HuH-7.5 (cell line): ENCODE measurements at places on chromosomes 3 and 15.
A peak's percentile ranks its signal among the peaks of the same experiment; 100 is the strongest.

- DNase-seq: no peak
Measured at GRCh38 chr3:56799251-56799882, 2.4 kb downstream of the ARHGEF3 start.

DNA sequence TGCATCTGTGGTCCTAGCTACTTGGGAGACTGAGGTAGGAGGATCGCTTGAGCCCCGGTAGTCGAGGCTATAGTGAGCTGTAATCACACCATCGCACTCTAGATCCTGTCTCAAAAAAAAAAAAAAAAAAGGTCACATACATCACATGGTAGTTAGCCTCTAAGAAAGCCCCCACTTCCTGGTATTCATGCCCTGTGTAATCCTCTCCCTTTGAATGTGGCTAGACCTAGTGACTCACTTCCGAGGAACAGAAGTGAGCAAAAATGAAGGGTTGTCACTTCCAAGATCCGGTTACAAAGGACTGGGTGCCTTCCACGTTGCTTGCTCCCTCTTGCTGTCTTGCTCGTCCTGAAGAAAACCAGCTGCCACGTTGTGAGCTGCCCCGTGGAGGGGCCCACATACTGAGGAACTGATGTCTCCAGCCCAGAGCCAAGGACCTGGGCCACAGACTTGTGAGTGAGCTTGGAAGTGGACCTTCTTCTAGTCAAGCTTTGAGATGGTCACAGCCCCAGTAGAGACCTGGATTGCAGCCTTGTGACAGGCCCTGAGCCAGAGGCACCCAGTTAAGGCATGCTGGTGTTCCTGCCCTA is 12.6 kb upstream of the LCTL start:
- DNase-seq: no peak

GRCh38 chr3:53255423-53255774 is 423 bp downstream of the TKT start:
- no peak for DNase-seq

GRCh38 chr15:92637626-92638025 is 17.9 kb downstream of the FAM174B start:
- no peak for DNase-seq

- peak; percentile 38 for DNase-seq
Measured at GRCh38 chr3:141644931-141645330, 93.2 kb upstream of the RNF7 start.

- peak; percentile 10 for DNase-seq
Measured at GRCh38 chr3:157618075-157618760, 115.0 kb upstream of the VEPH1 start.

GRCh38 chr3:172096881-172097420 is 57.6 kb downstream of the FNDC3B start:
- DNase-seq: peak; percentile 20

- no peak for DNase-seq
Measured at GRCh38 chr3:195758721-195759353, 38.1 kb downstream of the MUC20 start.

DNA sequence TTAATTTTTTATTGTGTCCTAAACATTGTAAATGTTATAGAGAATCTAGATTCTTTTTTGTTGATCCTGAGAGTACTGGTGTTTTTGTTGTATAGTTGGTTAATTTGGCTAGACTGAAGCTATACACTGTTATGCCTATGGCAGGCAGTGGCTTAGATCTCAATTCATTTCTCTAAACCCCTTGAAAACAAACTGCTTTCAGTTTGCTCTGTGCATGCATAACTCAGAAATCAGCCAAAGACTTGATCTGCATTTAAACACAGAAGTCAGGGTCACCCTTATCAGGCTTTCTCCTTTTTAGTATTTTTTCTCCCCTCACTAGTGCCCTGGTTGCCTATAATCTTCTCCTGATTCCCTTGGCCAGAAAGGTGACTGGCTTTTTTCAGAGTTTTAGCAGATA is 349.5 kb upstream of the MANF start:
- no peak for DNase-seq
